ENCODE measurements at places on chromosomes 2 and 18. TPM values are rescaled to one million over a fixed set of nuclear protein-coding genes. Genes with fewer than 3 reads are reported as not detected.
A peak's percentile ranks its signal among the peaks of the same experiment; 100 is the strongest.

GRCh38 chr18:21820033-21820810, 79.6 kb downstream of the MIB1 start:
- DNase-seq, result peak; percentile 51
- no peak overlapping the region for H3K4me3 ChIP-seq
- H3K27me3 ChIP-seq, result no peaks in the 10 kb centered on the region
- no peak overlapping the region for H3K27ac ChIP-seq

GRCh38 chr18:49015886-49016647, 65.3 kb upstream of the SMAD7 start:
- no peaks in the 10 kb centered on the region for H3K36me3 ChIP-seq
- no peak overlapping the region for H3K4me3 ChIP-seq
- no peak overlapping the region for H3K27ac ChIP-seq
- no peaks in the 10 kb centered on the region for H3K27me3 ChIP-seq
- peaks cover 7% of the 10 kb centered on the region for H3K4me1 ChIP-seq

DNA sequence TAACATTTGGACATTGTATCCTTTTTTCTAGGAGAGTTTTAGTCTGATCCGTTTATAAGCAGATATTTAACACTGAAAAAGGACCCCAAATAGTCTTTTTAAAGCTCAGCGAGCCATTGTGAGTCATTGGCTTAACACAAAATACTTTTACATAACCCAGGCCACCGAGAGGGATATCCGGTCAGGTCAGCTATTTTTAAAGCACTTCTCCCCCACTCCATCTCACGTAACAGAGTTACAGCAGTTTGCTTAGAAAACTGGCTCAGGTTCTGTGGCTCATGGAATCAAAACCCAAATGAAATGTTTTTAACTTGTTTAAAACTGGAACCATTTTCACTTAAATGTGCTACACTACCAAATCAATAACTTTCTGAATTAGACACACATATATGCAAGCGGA, 23.9 kb downstream of the COL4A3 start:
- no peaks in the 10 kb centered on the region for H3K4me1 ChIP-seq
- no peaks in the 10 kb centered on the region for H3K36me3 ChIP-seq
- no peak overlapping the region for H3K27ac ChIP-seq
- H3K4me3 ChIP-seq, result no peak overlapping the region

DNA sequence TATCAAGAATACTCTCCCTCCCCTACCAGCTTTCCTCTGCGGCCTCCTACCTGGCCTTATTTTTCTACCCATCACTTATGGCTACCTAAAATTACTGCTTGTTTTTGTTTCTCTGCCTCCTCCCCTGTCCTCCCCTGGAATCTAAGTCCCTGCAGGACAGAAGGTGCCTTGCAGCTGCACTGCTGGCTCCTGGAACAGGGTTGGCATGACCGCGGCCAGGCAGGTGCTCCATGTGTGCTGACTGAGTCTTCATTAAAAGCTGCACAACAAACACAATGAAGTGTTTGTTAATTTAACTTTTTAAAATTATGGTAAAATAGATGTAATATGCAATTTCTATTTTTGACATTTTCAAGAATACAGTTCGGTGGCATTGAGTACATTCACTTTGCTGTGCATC, 171.9 kb upstream of the FHL2 start:
- H3K4me1 ChIP-seq, result no peaks in the 10 kb centered on the region
- no peak overlapping the region for H3K4me3 ChIP-seq
- DNase-seq, result no peak

The CGREF1 gene
- 10.0 TPM for total RNA-seq

DNA sequence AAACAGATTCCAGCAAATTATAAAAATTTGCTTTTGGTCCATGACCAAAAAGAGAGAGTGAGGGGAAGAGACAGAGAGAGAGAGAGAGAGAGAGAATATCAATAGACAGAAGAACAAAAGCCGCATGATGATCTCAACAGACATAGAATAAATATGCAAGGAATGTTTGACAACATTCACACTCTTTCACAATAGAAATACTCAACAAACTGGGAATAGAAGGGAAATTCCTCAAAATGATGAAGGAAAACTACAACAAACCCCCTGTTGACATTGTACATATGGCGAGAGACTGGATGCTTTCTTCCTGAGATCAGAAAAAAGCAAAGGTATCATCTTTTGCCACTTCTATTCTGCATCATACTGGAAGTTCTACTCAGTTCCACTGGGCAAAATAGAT, 309.7 kb downstream of the RAD51AP2 start:
- no peak overlapping the region for H3K4me3 ChIP-seq
- no peak for DNase-seq
- no peaks in the 10 kb centered on the region for H3K36me3 ChIP-seq
- H3K27me3 ChIP-seq, result no peaks in the 10 kb centered on the region
- H3K4me1 ChIP-seq, result no peaks in the 10 kb centered on the region

The NEU4 gene
- not detected for total RNA-seq

DNA sequence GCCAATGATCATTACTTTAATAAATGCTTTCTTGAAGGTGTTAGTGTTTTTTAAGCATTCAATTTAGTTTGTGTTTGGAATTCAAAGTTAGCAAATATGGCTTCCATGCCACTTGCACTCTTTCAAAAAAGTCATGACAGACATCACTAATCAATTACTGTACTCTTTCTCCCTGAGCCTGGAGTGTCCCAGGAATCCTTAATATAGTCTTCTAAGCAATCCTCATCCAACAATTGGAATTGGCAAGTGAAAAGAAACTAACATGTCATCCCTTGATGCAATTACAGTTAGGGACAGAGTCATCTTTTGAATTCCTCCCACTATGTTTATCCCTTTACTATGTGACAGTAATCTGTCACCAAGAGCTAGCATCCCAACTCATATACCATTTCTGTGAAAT, 29.7 kb upstream of the GPR55 start:
- H3K36me3 ChIP-seq, result no peaks in the 10 kb centered on the region
- no peak overlapping the region for H3K27ac ChIP-seq
- no peaks in the 10 kb centered on the region for H3K4me1 ChIP-seq
- H3K4me3 ChIP-seq, result no peak overlapping the region
